Glomerular endothelial cell (primary cell): ENCODE measurements at places on chromosomes 6 and 20.

GRCh38 chr6:10558565-10558964, 37.4 kb downstream of the GCNT2 start:
- no peak for DNase-seq

DNA sequence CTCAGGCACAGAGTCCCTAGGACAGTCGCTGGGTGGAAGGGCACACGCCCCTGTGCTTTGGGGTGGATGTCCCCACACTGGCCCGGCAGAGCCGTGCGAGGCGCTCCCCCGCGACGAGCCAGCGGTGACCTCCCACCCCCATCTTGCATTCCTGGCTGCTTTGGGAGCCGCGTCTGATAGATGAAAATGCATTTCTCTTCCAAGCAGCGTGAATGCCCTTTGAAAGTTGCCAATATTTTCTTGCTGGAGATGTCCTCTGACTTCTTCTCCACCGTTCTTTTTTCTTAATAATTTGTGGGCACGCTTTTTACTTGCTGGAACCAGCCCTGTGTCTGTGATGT, 29.9 kb downstream of the COL20A1 start:
- no peak for DNase-seq

DNA sequence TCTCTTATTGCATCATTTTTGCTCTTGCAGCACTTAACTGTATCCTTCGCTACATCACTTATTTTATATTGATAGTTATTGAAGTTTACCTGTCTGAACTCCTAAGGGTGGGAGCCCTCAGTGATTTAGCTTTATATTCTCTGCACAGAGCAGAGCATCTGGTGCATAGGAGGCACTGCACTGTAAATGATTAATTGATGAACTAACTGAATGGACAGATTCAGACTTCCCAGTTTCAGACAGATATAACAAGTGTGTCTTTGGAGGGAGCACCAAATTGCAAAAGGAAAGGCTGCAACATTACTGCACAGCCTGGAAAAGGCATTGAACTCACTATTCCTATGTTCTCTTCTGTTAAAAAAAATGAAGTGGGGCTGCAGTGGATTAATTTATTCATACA, 160.3 kb downstream of the EDN1 start:
- DNase-seq, result no peak

DNA sequence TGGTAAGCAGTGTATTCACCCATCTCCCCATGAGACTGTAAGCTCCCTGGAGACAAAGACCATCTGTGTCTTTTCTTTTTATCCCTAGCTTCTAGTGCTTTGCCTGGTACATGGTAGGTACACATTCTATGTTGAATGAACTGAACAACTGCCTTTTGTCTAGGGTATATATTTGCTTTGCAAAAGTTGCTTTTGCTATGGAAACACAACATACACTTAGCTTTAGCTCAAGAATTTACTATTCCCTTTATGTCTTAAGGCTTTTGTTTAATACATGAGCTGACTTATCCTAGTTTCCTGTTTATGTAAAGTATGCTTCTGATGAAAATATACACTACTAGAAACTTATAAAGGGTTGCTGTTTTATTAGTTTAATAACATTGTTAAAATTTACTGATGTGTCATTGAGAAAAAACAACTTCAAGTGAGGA, 198.2 kb downstream of the PRL start:
- DNase-seq, result no peak

- no peak for DNase-seq
Measured at GRCh38 chr20:42212391-42212790, 594.2 kb upstream of the CHD6 start.

GRCh38 chr6:148570456-148570855, 176.4 kb upstream of the UST start:
- no peak for DNase-seq

DNA sequence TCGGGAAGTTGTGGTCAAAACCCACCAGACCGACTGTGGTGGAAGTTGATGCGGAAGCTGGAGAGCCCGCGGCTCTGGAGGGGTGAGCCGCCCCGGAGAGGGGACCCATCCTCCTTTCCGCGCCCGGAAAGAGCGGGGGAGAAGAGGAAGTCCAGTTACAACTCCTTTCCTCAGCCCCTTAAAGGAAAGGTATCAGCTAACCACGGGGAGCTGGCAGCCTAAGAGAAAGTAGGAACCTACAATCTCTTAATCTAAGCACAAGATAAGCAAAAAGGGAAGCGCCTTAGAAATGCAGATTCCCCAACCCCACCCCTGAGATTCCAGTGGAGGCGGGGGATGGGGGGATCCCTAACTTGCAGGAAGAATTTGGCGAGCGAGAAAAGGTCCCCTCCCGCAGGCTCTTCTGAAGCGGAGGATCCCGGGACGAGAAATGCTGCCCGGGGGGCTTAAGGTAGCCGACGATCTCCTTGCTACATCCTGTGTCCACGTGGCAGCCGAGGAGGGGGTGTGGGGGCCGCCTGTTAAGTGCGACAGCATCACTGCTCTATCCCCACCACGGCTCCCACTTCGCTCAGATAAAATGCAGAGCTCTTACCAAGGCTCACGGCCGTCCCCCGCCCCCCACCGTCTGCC, 87.5 kb downstream of the ZFP64 start:
- no peak for DNase-seq

DNA sequence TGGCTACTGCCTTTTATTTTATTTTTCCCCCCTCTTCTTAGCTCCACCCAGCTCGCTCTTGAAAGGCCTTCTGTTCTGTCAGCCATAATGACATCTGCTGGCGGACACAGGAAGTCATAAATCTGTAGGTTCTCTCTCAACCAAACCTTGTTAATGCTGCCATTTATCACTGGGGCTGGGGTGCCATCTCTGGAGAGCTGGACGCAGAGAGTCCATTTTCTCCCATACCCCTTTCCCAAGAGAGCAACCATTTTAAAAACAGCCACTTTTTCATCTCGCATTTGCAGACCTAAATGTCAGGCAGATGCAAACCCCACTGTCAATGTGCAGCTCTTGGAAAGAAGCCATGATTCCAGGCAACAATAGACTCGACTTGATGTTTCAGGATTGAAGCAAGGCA, 13.0 kb upstream of the TSHZ2 start:
- no peak for DNase-seq

DNA sequence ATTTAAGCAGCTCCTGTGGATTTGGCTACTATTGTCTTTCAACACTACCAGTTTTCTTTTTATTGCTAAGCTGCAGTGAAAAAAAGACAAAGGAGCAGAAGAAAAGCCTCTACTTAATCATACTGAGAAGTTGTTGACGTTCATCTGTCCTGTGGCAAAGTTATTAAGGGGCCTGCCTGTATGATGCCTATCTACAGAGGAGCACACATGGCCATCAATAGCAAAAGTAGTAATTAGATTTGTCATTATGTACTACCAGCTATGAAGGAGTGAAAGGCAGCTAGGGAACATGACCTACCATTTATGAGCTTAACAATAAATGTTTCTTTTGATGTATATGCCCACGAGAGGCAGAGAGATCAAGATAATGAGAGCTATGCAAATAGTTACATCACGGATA, 620.9 kb downstream of the PHF3 start:
- no peak for DNase-seq

GRCh38 chr20:32681175-32682084, 7.7 kb upstream of the C20orf203 start:
- DNase-seq, result no peak

GRCh38 chr6:20013066-20013861, 176.1 kb downstream of the ID4 start:
- no peak for DNase-seq

DNA sequence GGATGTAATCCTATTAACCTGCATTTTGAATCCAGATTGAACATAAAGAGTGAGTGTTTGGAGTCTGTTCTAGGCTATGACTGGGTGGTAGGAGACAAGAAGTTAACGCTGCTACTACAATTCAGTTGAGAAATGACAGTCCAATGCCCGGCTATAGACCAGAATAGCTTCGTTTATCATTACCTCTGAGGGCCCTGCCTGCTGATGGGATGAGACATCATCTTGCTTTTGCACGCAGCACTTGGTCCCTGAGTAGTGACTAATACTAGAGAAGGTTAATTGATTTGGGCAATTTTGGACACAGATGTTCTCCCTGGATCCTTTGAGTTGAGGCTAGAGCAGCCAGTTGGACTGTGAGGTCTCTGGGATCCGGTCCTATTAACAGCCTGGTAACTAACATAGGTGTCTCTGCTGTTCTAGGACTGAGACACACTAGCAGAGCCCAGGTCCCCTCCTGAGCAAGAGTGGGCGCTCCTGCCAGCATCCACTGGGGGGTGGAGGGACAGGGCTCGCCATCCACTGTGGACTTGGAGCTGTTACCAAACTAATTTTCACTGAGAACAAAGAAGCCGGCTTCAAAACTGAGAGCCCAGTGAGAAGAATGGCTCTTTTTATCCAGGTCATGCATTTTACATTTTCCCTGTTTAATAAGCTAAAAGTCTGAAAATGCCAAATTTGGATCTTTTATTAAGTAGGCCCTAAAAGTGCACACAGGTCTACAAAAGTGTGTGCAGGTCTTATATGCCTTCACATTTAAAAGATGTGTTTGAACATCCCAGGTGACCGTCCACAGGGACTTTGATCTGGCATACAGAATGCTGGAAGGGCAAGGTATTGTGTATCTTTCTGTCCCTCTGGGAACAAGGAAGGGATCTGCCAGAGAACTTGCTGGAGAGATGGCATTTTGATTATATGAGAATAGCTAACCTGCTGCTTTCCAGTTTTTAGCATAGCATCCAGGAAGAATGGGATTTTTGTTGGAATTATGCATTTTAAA, 212.5 kb downstream of the CDH4 start:
- DNase-seq, result no peak

DNA sequence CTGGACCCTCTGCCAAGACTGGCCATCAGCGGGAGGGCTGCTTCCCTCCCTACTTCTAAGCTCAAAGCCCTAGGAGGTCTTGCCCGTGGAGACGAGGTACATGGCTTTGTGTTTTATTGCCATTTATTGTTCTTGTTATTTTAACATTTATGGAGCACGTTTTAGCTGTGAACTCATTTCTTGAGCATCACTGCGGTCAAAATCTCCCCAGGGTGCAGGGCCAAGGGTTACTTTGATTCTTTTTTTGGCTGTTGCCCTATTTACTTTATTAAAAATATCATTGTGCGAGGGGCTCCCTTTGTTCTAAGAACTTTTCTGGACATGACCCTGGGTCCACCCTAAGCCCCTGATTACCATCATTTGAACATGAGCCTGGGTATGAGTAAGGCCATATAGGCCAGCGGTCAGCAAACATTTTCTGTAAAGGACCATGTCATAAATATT, 51.6 kb downstream of the EYA2 start:
- no peak for DNase-seq

- DNase-seq, result no peak
Measured at GRCh38 chr6:91626911-91627310, 1040.0 kb upstream of the MAP3K7 start.

DNA sequence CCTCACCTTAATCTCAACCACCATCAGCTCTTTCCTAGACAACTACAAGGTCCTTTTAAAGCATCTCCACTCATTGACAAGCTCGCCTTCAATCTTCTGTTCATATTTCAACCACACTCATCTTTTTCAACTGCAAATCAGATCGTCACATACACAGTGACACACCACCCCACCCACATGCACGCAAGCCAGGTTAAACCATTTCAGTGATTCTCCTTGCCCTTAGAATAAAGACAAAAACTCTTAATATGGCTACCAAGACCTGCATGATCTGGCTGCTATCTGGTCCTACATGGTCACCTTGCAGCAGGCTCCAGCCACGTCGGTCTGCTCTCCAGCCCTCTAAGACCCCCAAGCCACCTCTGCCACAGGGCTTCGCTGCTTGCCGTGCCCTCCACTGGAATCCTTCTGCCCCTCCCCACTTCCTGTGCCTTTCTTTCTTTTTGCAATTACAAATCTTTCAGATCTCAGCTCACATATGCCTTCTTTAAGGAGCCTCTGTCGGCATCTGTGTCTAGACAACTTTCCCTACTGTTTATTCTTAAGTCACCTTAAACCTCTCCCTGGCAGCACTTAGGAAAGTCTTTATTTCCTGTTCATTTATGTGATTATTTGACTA, 507.3 kb upstream of the ARID1B start:
- DNase-seq, result no peak

DNA sequence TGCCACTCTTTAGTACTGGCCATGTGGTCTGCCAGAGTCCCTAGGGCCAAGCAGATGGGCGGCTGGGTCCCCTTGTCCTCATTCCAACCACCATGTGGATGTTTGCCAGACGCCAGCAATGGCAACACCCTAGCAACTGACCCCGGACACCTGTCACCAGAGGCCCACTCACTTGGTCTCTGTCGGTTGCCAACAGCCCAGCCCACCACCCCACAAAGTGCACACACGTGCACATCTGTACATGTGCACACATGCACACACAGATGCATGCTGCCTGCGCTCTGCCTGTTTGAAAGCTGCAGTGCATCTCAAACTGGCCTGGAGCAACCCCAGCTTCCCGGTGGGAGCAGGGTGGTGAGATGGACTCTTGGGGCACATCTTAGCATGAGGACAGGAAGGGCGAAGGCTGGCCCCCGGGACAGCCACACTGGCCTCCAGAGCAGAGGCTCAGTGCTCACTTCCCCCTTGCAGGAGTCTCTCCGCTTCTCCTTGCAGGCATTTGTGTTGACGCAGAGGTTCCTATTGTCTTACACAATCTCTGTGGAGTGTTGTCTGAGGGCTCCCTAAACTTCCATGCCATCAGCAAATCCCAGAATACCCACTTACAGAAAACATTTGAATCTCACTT, 54.0 kb downstream of the PSMG4 start:
- no peak for DNase-seq

DNA sequence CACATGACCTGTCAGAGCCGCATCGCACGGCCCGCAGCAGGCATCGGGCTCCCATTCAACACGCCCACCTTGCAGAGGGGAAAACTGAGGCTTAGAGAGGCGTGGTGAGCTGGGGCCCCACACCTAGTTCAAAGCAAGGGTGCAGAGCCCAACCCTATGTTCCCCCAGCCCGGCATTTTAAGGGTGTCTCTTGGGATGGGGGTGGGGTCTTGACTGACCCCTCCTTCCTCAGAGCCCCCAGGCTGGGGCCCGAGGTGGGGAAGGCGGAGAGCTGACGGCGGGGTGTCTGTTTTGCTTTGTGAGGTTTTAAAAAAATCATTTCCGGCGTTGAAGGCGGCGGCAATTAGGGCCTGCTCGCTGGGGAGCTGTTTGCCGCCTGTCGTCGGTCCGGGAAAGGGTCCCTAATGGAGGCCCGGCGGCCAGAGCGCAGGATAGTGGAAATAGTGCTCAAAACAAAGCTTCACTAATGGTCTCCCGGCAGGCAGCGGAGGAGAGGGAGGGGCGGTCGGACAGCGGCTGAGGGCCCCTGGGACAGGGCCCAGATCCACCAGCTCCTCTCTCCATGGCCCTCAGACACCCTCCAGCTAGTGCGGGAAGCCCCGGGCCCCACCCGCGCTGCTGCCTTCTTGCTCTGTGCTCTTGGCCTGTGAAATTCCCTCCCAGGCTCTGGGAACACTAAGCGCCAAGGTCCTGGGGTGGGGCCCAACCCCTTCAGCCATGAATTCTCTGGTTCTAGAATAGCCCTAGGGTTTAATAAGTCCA, 11.9 kb downstream of the VSTM2L start:
- no peak for DNase-seq

- DNase-seq, result no peak
Measured at GRCh38 chr6:137799950-137800568, 67.0 kb upstream of the TNFAIP3 start.
